ENCODE measurements at places on chromosomes 12 and 14. TPM values are rescaled to one million over a fixed set of nuclear protein-coding genes. Genes with fewer than 3 reads are reported as not detected.

DNA sequence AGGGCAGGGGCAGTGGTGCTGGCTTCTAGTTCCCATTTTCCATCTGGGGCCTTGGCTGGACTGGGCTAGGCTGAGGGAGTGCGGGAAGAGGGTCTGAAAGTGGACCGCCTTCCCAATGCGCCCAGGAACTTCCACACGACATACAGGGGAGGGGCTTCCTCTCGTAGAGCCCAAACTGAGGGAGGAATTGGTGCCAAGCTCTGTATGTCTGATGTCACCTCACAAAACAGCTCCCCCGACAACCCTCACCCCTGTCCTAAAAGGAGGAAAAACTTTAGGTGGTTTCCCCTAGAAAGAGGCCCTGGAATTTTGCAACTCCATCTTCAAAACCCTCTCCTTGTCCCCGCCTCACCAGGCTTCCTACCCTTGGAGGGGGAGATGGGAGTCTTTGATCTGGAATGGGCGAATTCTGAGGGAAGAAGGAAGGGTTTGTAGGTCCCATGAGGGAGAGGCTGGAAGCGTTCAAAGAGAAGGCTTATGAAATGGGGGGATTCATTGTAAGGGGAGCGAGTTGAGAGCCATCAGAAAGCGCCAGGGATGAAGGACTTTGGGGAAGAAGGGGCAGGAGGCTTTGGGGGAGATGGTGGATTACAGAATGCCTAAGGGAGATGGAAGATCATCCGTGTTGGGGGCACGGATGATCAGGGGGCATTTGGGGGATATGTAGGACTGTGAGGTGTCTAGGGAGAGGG is 844 bp downstream of the GLTP start:
- H3K27me3 ChIP-seq, result no peaks in the 10 kb centered on the region
- no peak for DNase-seq
- H3K4me1 ChIP-seq, result peaks cover 24% of the 10 kb centered on the region
- H3K27ac ChIP-seq, result peak overlapping the region; percentile 93
- H3K4me3 ChIP-seq, result peak overlapping the region; percentile 74

CLBA1 gene
- polyA plus RNA-seq, result 4.3 TPM

DNA sequence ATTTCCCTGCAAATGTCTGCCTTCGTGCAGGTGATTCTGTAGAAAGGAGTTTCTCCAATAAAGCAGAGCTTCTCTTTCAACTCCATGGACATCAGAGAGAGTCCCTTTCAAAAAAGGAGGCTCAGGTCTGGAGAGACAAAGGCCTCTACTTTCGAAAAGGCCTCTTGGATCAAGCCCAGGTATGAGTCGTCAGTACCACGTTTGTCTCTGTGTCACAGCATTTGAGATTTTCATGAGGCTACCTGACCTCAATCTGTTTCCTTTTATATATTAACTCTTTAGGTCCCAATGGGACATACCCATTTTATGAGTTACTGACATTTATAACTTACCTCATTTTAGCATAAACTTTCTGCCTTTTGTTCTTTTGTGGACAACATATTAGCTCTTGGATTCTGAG is 290.8 kb downstream of the RPAP3 start:
- no peak overlapping the region for H3K4me3 ChIP-seq
- no peaks in the 10 kb centered on the region for H3K36me3 ChIP-seq
- no peaks in the 10 kb centered on the region for H3K27me3 ChIP-seq
- DNase-seq, result no peak

- H3K27ac ChIP-seq, result no peak overlapping the region
- peaks cover 18% of the 10 kb centered on the region for H3K27me3 ChIP-seq
- H3K4me3 ChIP-seq, result no peak overlapping the region
- peaks cover 7% of the 10 kb centered on the region for H3K4me1 ChIP-seq
- no peak for DNase-seq
These were observed 5.5 kb upstream of the CCDC85C start for GRCh38 chr14:99609245-99610170.

- no peak overlapping the region for H3K4me3 ChIP-seq
- no peaks in the 10 kb centered on the region for H3K27me3 ChIP-seq
- DNase-seq, result no peak
- H3K27ac ChIP-seq, result no peak overlapping the region
These were observed 99.2 kb downstream of the PPM1A start for GRCh38 chr14:60348211-60348610.

DNA sequence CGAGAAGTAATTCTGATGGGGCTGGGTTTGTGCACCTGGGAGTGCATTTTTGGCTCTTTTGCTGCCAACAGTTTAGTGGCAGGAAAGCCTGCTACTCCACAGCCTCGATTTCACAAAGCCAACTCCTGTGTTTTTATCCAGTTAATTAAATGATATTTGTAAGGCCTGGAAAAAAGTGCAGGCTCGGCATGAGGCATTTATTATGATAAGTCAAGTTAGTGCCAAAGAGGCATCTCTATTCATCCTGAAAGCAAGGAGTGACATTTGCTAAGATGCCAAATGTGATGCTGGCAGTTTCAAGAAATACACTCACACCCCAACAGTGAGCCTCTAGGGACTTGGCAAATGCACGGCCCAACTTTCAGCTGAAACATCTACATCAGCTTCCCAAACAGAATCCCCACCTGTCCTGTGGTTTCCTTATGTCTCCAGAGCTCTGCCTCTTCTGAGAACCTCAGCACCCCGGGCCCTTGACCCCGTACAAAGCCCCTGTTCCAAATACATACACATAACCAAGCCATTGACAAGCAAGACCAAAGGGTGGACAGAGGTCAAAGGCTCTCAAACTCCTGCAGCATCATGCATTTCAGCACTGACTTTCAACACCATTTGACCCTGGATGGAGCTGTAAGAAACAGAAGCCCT is 955.1 kb upstream of the TMEM132C start:
- H3K27ac ChIP-seq, result no peak overlapping the region
- no peak overlapping the region for H3K4me3 ChIP-seq
- DNase-seq, result no peak
- H3K27me3 ChIP-seq, result no peaks in the 10 kb centered on the region
- H3K36me3 ChIP-seq, result no peaks in the 10 kb centered on the region
- H3K4me1 ChIP-seq, result no peaks in the 10 kb centered on the region

DNA sequence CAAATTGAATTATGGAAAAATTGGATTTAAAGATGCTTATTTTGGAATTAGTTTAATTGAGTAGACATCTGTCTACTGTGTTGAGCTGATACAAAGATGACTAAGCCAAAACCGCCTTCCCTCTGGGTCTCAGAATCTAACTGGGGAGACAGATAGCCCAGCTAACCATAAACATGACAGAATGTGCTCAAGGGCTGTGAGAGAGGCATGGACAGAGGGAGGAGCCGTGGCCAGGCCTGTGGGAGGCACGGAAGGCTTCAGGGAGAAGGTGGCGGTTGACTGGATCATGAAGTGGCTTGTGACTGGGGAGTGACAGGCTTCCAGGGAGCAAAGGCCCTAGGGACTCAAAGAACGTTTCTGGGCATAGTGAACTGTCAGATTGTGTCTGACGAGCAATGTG is 74.6 kb downstream of the DACT1 start:
- peaks cover 4% of the 10 kb centered on the region for H3K4me1 ChIP-seq
- H3K36me3 ChIP-seq, result no peaks in the 10 kb centered on the region
- DNase-seq, result no peak
- no peak overlapping the region for H3K27ac ChIP-seq

GRCh38 chr12:5960783-5961182 is 15.7 kb upstream of the ANO2 start:
- no peaks in the 10 kb centered on the region for H3K4me1 ChIP-seq
- DNase-seq, result no peak
- H3K27ac ChIP-seq, result no peak overlapping the region
- no peaks in the 10 kb centered on the region for H3K27me3 ChIP-seq

DNA sequence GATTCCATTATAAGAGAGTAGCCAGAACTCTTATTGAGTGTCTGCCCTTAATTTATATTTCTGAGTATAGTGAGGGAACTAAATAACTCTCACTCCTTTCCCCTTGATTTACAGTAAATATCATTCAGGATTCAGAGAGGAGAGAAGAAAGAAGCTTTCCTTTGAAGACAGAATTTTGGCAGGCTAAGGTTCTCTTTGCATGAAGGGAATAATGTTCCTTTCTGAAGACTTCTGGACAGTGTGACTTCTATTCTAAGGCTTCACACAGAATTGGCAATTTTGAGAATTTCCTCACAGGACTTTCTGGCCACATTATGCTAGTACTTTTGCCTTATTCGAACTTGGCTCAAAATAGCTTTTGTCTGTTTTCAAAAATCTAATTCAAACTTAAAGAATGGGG is 352.2 kb upstream of the FBXO33 start:
- H3K4me3 ChIP-seq, result no peak overlapping the region
- H3K27ac ChIP-seq, result no peak overlapping the region
- H3K4me1 ChIP-seq, result no peaks in the 10 kb centered on the region
- no peaks in the 10 kb centered on the region for H3K36me3 ChIP-seq
- no peak for DNase-seq

SLC4A8 gene
- polyA plus RNA-seq, result 0.88 TPM
